Stimulated activated CD4-positive, alpha-beta T cell treated with anti-CD3 and anti-CD28 coated beads, Interleukin-15, amount 100 ng/mL, for 24 hours (primary cell): ENCODE measurements at places on chromosomes 2 and 18.

DNA sequence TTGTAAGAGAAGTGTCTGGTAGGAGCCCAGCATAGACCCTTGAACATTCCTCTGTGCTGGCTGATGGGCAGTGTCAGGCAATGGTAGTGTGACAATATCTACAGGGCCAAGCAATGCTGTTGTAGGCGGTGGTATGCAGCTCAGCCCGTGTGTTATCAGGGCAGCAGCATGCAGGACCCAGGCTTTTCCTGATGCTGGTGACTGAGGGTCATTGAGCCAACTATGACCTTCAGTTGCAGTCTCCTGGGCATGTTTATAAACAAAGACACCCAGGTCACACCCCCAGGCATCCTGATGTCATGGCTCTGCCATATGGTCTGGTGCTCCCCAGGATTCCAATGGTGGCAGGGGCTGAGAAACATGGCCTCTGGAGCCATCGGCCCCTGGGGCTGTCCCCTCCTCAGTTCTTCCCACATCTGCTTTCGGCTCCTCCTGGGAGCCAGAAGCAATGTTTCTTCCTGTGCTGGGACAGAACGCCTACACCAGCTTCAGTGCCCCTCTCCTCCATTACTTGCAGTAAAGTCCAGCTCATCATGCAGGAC, 518.0 kb upstream of the HS6ST1 start:
- DNase-seq, result no peak

GRCh38 chr2:85861650-85862049, 27.1 kb downstream of the ST3GAL5 start:
- DNase-seq, result no peak

- DNase-seq, result no peak
These were observed 117.4 kb upstream of the CWC22 start for GRCh38 chr2:180124273-180125139.

DNA sequence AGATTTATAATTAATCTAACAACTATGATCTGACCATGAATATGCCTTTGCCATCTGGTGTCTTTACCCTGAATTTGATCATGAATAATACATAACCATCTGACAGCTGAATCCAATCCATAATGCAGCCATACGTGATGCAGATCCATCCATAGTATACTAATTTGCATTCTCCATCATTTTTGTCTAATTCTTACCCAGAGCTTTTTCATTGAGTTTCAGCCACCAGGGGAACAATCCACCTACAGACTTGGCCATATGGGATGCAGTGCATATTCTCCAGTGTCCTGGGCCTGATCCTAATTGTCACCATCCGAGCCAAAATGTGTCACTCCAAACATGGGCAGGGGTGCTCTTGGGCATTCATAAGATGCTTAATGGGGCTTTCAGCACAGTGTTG, 227.2 kb upstream of the CRIM1 start:
- no peak for DNase-seq

DNA sequence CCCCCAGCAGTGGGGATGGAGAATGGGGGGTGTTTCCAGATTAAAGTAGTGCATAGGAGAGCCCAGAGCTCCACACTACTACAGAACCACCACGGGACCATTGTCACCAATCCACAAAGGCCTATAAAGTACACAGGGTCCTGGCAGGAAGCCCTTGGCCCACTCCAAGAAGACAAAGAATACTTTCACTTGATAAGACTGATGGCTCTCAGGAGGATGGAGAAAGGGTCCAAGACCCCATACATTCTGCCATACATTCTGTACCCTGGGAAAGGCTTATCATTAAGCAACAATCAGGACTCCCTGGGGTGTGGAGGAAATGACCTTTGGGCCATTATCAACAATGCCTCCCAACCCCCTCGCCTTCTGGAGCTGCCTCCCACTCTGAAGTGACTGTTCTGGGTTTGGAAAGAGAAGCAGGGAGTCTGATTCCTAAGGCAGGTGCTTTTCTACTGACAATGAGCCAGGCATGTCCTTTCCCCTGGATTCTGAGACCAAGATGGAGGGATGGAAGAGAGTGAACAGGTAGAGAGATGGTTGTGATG, 85.4 kb downstream of the XDH start:
- DNase-seq, result no peak
